Ascending aorta (tissue), 2 donors: ENCODE measurements at places on chromosomes 7 and 10.
A peak's percentile ranks its signal among the peaks of the same experiment; 100 is the strongest.

DNA sequence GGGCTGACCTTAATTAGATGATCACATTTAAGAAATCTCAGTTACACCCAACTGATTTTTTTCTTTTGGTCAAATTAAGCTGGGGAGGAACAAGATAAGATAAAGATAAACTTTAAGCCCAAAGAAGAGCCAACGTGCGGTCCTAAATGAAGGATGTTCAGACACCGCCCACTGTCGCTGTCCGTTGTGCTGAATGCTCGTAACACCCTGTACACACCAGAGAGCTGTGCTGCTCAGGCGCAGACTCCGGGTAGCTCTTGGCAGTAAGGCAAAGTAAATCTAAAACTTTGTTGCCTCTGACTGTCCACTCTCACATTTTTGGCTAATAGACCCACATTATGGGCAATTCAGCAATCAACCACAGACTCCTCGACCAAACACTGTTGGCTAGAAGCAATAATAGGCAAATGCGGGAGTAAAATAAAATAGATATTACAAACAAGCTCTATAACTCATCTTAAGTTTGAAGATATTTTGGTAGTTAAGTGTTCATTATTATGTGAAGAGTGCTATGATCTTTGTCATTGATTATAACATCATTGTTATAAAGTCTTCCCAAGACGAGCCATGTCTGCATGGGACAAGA is 57.1 kb downstream of the PLPP4 start:
- no peaks in the 10 kb centered on the region for H3K27me3 ChIP-seq
- no peaks in the 10 kb centered on the region for H3K36me3 ChIP-seq
- no peak for DNase-seq
- no peak overlapping the region for H3K4me3 ChIP-seq
- no peaks in the 10 kb centered on the region for H3K4me1 ChIP-seq

- peaks cover 6% of the 10 kb centered on the region for H3K36me3 ChIP-seq
- H3K4me1 ChIP-seq, result peaks cover 10% of the 10 kb centered on the region
- H3K27ac ChIP-seq, result peak overlapping the region; percentile 84
- no peak for DNase-seq
Measured at GRCh38 chr10:110275128-110275729, 29.5 kb downstream of the SMNDC1 start.

DNA sequence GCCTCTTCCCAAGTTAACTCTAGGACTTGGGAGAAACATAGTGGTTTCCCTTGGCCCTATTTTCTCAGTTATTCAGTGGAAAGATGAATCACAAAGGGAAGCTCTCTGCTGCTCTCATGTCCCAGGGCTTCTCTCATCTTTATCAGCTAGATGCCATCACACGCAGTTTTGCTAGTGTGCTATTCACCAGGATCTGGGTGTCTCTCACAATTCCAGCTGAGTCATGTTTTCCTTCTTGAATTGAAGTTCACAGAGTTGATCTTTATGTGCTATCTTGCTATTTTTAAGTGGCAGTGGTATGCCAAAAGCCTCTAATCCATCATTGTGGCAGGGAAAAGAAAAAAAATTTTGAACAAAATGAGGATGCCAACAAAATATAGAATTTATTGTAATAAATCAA is 101.3 kb downstream of the TWIST1 start:
- H3K27me3 ChIP-seq, result no peaks in the 10 kb centered on the region
- DNase-seq, result no peak
- H3K36me3 ChIP-seq, result no peaks in the 10 kb centered on the region
- no peak overlapping the region for H3K4me3 ChIP-seq
- H3K27ac ChIP-seq, result no peak overlapping the region

GRCh38 chr10:75355706-75356105 is 45.9 kb downstream of the ZNF503 start:
- H3K27me3 ChIP-seq, result no peaks in the 10 kb centered on the region
- DNase-seq, result no peak
- no peak overlapping the region for H3K27ac ChIP-seq

- no peaks in the 10 kb centered on the region for H3K27me3 ChIP-seq
- H3K27ac ChIP-seq, result no peak overlapping the region
- no peak for DNase-seq
- H3K36me3 ChIP-seq, result no peaks in the 10 kb centered on the region
- H3K4me1 ChIP-seq, result no peaks in the 10 kb centered on the region
Measured at GRCh38 chr7:44541876-44542610, 913 bp upstream of the NPC1L1 start.

DNA sequence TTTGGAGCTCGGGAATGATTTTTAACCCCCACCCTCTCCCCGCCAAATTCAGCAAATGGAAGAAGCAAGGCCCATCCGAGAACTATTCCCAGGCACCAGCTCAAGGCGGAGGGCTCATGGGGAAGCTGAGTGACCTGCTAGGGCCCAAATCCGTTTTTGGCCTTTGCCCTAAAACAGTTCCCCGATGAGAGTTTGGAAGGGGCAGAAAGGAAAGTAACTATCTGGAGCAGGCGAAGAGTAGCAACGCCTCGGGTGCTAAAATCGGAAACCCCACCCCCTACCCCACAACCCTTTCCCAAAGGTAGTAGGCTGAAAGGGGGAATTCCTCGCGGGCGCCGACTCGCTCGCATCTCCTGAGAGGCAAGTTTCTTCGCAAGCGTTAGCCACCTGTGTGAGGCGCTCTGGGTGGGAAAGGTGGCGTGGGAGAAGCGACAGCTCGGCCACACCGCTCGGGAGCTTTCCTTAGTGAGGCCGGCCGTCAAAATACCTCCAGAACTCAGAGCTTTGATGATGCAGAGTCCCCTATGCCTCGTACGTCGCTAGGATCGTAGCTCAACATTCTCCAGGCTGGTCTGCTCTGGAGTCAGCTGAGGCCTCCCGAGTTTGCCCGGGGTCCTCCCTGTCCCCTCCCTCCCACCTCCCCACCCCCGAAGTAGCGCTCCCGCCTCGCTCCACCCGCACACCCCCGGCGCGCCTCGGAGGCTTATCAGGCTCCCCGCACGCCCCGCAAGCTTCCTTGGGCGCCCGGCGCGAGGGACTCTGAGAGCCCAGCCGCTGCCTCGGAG is 642 bp upstream of the PRKG1 start:
- peak; percentile 70 for DNase-seq
- H3K36me3 ChIP-seq, result no peaks in the 10 kb centered on the region
- H3K4me3 ChIP-seq, result peak overlapping the region; percentile 94
- H3K4me1 ChIP-seq, result peaks cover 4% of the 10 kb centered on the region
- no peaks in the 10 kb centered on the region for H3K27me3 ChIP-seq

DNA sequence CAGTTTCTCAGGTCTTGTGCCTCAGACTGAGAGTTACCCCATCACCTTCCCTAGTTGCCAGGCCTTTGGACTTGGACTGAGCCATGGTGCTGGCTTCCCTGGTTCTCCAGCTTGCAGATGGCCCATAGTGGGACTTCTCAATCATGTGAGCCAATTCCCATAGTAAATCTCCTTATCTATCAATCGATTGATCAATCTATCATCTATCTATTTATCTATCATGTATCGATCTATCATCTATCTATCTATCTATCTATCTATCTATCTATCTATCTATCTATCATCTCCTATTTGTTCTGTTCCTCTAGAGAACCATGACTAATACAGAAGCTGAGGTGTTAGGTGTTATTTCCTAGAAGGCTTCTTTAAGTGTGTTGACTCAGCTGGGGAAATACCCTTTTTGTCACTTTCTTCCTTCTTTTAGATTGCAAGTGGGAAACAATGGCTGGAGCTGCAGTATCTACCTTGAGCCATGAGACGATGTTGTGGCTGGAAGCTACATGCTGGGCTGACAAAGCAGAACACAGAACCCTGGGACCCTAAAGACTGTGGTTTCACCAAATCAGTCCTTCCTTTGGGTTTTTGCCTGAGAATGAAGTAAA is 234.7 kb upstream of the GLI3 start:
- H3K4me1 ChIP-seq, result no peaks in the 10 kb centered on the region
- no peak overlapping the region for H3K27ac ChIP-seq
- no peak overlapping the region for H3K4me3 ChIP-seq
- no peaks in the 10 kb centered on the region for H3K27me3 ChIP-seq

DNA sequence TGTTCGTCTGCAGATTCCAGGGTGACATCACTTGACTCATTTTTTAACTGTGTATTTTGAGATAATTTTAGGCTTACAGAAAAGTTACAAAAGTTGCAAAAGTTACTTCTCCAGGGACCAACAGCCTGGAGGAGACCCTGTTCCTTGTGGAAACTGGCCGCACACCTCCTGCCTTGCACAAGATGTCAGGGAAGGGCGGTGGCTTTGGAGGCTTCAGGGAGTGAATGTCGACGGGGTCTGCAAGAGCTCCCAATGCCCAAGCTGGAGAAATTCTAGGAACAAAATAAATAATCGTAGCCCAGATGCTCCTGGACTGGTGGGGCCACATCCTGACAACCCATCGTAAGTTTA is 62.2 kb upstream of the FAM20C start:
- DNase-seq, result no peak
- H3K4me1 ChIP-seq, result peaks cover 5% of the 10 kb centered on the region
- peak overlapping the region; percentile 16 for H3K4me3 ChIP-seq
- no peaks in the 10 kb centered on the region for H3K27me3 ChIP-seq
- peak overlapping the region; percentile 66 for H3K27ac ChIP-seq
- H3K36me3 ChIP-seq, result no peaks in the 10 kb centered on the region

- no peaks in the 10 kb centered on the region for H3K36me3 ChIP-seq
- H3K27me3 ChIP-seq, result no peaks in the 10 kb centered on the region
- peak overlapping the region; percentile 72 for H3K4me3 ChIP-seq
- no peaks in the 10 kb centered on the region for H3K4me1 ChIP-seq
- H3K27ac ChIP-seq, result peak overlapping the region; percentile 88
- DNase-seq, result no peak
Measured at GRCh38 chr7:148987751-148988512, 40.4 kb downstream of the PDIA4 start.

GRCh38 chr10:31942892-31943291 is 14.3 kb upstream of the ARHGAP12 start:
- H3K27me3 ChIP-seq, result no peaks in the 10 kb centered on the region
- H3K36me3 ChIP-seq, result no peaks in the 10 kb centered on the region
- no peak for DNase-seq

- H3K27ac ChIP-seq, result no peak overlapping the region
- H3K4me1 ChIP-seq, result no peaks in the 10 kb centered on the region
- H3K4me3 ChIP-seq, result no peak overlapping the region
- H3K27me3 ChIP-seq, result no peaks in the 10 kb centered on the region
- H3K36me3 ChIP-seq, result no peaks in the 10 kb centered on the region
- no peak for DNase-seq
Measured at GRCh38 chr10:47146572-47146971, 153.4 kb upstream of the GDF10 start.

- no peak for DNase-seq
- no peaks in the 10 kb centered on the region for H3K36me3 ChIP-seq
- H3K4me1 ChIP-seq, result no peaks in the 10 kb centered on the region
- H3K4me3 ChIP-seq, result no peak overlapping the region
- H3K27me3 ChIP-seq, result no peaks in the 10 kb centered on the region
Measured at GRCh38 chr7:53350241-53350640, 314.8 kb downstream of the POM121L12 start.

DNA sequence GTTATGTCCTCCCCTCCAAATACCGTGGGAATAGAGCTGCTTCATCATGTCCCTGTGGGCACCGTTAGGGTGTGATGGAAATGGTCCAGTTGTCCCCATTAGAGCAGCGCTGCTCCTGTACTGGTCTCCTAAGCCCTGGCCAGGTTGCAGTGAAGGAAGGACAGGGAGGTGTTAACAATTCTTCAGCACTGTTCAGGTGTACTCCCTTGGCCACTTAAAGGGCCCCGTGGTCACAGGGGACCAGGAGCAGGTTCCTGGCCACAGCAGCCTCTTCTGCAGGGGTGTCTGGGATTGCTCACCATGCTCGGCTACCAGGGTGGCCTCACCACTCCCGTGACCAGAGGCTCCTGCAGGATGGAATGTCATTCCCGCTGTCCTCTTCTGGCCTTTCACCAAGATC is 65.8 kb downstream of the MINDY4 start:
- no peaks in the 10 kb centered on the region for H3K36me3 ChIP-seq
- no peak overlapping the region for H3K27ac ChIP-seq
- no peak for DNase-seq
- no peak overlapping the region for H3K4me3 ChIP-seq
- H3K4me1 ChIP-seq, result peaks cover under 1% of the 10 kb centered on the region

DNA sequence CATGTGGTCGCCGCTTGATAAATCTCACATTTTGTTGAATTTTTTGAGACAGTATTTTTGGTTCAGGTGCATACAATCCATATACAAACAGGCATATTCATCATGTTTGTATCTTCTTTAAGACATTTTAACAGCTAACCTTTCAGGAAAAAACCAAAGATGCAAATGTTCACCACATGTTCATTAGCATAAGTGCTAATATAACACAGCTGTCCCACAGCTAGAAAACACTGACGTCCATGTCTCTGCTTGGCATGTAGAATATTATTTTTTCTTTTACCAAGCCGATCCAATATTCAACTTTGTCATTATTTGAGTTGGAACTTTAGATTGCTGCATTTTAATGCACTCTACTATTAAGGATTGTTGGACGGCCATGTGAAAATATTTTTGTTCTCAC is 31.2 kb downstream of the BMPER start:
- H3K4me3 ChIP-seq, result no peak overlapping the region
- no peak overlapping the region for H3K27ac ChIP-seq
- H3K27me3 ChIP-seq, result no peaks in the 10 kb centered on the region
- no peaks in the 10 kb centered on the region for H3K4me1 ChIP-seq

DNA sequence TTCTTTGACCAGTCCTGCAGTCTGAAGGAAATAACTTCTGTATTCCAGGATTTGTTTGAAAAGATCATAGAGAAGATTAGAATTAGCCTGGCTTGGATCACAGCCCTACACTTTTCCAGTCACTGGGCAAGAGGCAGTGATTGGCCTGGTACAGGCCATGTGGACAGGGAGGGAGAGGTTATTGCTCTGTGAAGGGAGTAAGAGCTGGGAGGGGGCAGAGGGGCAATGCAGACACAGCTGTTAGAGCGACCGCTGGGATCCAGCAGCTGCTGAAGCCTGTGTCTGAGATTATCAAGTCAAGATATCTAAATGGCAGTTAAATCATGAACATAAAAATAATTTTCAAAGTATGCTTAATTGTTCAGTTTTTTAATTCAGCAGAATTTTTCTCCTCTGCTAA is 257.3 kb downstream of the SDK1 start:
- no peak overlapping the region for H3K27ac ChIP-seq
- no peak overlapping the region for H3K4me3 ChIP-seq
- no peaks in the 10 kb centered on the region for H3K36me3 ChIP-seq

GRCh38 chr10:118669020-118669791 is 73.8 kb upstream of the PRLHR start:
- H3K4me1 ChIP-seq, result peaks cover 4% of the 10 kb centered on the region
- no peak overlapping the region for H3K4me3 ChIP-seq
- no peak overlapping the region for H3K27ac ChIP-seq

DNA sequence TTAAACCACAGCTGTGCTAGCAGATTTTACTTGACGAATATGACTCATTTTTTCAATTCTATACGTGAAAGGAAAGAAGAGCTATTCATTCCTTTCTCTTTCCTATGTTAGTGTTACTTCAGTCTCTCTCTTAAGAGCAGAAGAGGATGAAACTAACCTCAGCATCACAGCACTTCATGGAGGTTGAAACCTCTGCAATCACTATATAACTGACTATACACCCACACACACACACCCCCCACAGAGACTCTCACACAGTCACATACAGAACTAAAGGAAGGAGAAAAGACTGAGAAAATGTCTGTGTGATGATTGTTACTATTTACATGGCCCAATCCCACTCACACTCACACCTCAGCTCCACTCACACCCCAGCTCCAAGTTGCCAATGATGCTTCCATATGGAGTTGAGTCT is 104.2 kb downstream of the KIF20B start:
- DNase-seq, result no peak
- no peak overlapping the region for H3K4me3 ChIP-seq
- no peaks in the 10 kb centered on the region for H3K36me3 ChIP-seq
- no peaks in the 10 kb centered on the region for H3K4me1 ChIP-seq
- H3K27ac ChIP-seq, result no peak overlapping the region
- H3K27me3 ChIP-seq, result no peaks in the 10 kb centered on the region
